Fibroblast of mammary gland (primary cell): ENCODE measurements at places on chromosomes 1 and 21.

DNA sequence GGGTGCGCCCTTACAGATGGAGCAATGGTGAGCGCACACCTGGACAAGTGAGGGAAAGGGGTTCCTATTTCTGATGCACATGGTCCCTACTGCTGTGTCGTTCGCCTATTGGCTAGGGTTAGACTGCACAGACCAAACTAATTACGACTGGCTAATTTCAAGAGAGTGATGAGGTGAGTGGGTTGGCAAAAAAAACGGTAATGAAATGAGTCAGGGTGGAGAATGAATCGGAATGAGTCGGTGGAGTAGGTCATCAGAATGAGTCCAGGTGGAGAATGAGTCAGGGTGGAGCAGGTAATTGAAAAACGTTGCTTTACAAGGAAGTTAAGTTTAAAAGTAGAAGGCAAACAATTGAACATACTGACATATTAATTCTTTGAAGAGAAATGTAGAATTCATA is 79.8 kb downstream of the WDR4 start:
- peak; percentile 6 for DNase-seq

DNA sequence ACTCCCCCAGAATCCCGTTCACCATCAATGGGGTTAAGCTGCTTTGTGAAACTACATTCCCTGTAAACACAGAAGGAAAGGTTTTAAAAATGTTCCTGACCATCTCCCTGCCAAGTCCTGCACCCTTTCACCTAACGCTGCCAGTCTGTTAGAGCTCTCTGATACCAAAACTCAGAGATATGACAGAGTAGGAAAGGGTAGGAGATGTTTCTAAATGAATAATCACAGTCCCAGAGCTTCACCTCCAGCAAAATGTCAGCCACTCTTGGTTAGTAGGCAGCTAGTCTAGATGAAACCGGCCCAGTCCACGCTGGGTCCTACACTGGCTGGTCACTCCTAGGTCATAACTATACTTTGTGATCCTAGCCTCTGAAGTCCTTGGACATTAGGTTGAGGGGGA is 26.7 kb downstream of the SLAMF6 start:
- no peak for DNase-seq

DNA sequence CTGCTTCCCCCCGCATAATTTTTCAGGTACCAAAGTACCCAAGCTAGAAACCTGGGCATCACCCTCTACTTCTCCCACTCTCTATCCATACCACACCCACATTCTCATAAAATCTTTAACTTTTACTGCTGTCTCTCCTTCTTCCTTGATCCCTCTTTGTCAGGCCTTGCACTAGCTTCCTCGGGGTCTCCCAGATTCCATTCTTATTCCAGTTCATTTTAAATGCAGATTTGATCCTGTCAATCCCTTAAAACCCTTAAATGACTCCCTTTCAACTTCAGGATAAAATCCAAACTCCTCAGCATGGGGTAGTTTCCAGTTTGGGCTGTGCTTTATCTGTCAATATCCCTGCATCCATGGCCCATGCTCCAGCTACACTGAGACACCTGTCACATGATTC is 343.5 kb downstream of the PBX1 start:
- DNase-seq = no peak

DNA sequence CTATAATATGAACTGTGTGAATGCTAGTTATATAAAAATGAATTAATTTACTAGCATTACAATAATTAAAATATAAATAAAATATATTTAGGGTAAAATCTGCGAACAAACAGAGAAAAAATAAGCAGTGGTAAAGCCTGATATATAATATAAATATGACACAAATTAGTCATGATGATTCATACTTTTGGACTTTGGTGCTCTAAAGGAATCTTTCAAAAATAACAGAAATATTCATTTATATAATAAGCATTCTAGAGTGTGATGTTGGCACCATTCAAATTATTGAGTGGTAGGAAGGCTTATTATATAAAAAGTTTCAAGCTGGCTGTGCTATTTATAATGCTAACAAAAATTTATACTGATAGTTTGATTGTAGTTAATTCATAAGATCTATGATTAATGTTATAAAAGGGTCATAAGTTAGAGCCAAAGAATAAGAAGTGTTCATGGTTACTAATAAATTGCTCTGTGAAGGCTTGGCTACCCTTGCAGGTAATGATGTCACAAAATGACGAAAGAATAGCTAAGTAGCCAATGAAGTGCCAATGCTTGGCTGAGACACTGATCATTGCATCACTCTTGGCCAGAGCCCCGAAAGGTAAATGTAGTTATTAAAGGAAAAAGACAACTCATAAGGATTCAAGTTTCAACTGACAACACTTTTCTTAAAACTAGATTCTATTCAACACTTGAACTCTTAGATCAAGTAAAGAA is 108.7 kb downstream of the USH2A start:
- DNase-seq = peak; percentile 12

DNA sequence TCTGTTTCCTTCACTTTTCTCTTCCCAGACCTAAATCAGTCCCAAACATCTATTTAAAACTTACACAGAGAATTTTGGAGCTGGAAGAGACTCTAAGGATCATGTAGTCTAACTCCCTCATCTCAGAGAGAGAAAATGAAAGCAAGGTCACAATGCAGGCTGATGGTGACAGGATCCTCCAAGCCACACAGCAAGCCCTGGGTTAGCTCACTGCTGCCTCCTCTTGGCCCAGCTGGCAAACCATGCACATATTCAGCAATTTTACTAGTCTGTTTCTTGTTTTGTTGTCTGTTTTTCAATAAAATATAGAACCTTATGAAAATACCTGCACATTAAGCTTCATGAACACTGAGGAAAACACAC is 27.7 kb upstream of the LY9 start:
- no peak for DNase-seq

- DNase-seq = no peak
Observed at GRCh38 chr21:45516071-45516670, 26.1 kb downstream of the SLC19A1 start.

GRCh38 chr1:25610822-25611630 is 5.6 kb upstream of the MAN1C1 start:
- peak; percentile 37 for DNase-seq

- DNase-seq = peak; percentile 85
Observed at GRCh38 chr1:84370831-84371394, 27.4 kb upstream of the DNASE2B start.

- no peak for DNase-seq
Observed at GRCh38 chr1:30273021-30273325, 450.4 kb downstream of the MATN1 start.

DNA sequence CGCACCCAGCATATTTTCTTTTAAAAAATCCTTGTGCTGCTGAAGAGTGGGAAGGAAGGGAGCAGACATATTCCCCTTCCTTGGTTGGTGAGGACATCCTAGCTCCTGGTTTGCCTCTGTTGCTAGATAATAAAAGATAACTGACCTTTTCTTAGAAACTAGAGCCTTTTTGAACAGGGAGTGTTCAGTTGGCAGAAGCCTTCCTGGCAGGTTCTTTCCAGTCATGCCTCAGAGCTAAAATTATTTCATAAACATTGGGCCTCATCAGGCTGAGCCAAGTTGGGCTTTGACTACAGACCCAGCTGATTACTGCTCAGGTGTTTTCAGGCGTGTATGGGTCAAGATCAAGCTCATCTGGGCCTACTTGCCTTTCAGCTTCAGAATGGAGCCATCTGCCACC is 22.7 kb upstream of the SH3BGRL3 start:
- DNase-seq = no peak

GRCh38 chr1:14111121-14111520 is 411.1 kb downstream of the PRDM2 start:
- no peak for DNase-seq

- DNase-seq = peak; percentile 72
Observed at GRCh38 chr1:205199090-205199930, 12.2 kb downstream of the DSTYK start.

DNA sequence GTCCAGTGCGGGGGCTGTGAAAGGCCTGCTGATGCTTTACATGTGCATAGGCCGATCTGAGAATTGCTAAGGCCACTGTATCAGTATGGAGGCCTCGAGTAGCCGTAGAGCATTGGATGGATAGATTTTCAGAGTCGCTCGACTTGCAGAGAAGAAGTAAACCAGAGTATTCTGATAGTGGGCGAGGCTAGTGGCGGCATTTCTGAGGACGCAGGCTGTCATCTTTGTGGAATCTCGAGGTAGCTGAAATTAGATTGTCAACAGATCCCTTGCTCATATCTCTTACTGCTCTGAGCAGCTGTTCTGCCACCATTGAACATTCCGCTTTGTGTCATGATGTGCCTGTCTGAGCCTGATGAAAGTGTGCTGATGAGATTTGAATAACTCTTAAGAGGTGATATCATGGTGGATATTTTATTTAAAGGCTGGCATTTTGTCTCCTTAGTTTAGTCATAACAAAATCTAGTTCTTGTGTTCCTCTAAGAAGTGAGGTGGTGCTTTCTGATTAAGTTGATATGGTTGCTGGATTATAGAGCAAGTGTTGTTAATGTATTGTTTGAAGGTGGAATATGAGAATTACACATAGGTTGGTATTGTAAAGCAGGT is 1.5 kb downstream of the KIF1B start:
- no peak for DNase-seq

GRCh38 chr1:153795934-153796785 is 21.0 kb downstream of the SLC27A3 start:
- DNase-seq = no peak

DNA sequence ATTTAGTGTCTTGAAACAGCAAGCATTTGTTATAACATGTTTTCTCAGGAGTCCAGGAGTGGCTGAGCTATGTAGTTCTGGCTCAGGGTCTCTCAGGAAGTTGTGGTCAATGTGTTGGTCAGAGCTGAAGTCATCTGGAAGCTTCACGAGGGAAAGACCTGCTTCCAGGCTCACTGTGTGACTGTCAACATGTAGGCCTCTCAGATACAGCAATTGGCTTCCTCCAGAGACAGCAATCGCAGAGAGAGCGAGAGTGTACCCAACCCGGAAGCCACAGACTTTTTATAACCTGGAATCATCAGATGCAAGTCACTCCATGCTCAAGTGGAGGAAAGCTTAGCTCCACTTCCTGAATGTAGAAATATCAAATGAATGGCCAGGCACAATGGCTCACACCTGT is 40.9 kb downstream of the TNFRSF9 start:
- DNase-seq = peak; percentile 57

DNA sequence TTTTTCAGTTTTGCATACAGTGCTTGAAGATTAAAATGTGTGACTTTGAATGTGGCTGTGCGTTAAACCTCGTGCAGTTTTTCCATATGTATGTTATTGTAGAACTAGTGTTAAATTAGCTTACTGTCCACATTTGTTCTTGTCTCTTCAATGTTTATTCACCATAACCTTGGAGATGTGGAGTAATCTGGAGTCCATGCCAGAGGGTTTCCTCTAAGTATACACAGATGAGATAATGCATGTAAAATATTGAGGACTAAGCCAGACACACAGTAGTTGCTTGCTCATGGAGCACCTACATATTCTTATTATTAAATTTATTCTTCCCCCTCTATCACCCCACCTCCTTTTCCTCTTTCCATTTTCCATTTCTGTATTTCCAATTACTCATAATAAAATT is 7.7 kb upstream of the GIPC2 start:
- DNase-seq = peak; percentile 65

- no peak for DNase-seq
Observed at GRCh38 chr1:70707214-70707613, 296.1 kb downstream of the CTH start.

GRCh38 chr1:38297246-38297645 is 250.7 kb upstream of the POU3F1 start:
- no peak for DNase-seq

DNA sequence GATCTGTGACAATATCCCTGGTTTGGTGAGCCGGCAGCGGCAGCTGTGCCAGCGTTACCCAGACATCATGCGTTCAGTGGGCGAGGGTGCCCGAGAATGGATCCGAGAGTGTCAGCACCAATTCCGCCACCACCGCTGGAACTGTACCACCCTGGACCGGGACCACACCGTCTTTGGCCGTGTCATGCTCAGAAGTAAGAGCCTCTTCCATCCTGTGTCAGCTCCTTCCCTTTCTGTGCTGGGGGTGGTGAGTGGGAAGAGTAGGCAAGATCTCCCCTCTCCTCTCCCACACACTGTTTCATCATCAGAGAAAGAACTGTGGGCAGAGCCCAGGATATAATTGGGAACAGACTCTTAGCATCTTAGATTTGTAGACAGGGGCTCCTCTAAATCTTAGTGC is 6.1 kb downstream of the WNT2B start:
- DNase-seq = peak; percentile 51

DNA sequence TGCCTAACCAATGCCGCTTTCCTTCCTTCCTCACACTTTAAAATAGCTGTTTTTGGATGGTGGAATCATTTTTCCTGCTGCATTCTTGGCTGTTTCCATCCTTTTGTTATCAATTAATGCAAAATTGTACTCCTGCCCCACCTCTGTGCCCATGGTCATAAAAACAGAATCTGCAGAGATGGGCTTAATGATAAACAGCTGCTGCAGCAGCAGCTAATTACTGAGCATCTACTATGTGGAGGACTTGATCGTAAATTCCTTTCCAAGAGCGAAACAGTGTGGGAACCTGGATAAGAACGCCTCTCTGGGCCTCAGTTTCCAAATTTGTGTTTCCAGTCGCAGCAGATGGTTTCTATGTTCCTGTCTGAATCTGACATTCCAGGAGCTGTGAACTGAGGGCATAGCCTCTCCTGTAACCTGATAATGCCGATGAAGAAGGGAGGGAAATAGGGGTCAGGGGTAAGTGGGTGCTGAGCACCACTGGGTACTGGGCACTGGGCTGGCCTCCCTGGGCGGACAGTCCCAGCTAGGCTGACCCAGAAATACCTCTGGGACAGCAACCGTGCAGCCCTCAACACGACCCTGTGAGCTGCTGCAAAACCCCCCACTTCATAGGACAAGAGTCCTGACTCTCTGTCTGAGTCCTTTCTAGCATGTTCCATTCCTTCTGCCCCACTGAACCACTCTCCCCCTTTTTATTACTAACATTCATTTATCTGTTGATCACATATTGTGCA is 121.7 kb downstream of the DMRTB1 start:
- DNase-seq = no peak

- no peak for DNase-seq
Observed at GRCh38 chr1:108041360-108042142, 76.6 kb upstream of the VAV3 start.

DNA sequence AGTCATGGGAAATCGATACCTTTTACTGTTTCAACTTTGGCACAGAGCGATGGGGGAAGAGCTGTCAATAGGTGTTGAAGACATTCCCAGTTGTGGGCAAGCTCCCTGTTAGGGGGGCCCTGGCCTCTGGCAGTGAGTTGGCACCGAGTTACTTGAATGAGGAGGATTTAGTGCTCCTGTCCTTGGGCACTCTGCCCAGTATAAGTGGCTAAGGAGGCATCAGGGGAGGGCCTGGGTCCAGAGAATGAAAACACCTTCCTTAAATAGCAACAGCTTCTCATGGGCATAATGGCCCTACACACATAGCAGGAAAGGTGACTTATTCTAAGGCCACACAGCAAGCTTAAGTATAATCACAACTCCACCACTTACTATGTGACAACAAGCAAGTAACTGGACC is 664.4 kb downstream of the PTPRU start:
- DNase-seq = no peak

- no peak for DNase-seq
Observed at GRCh38 chr1:242100921-242101320, 102.0 kb upstream of the MAP1LC3C start.

DNA sequence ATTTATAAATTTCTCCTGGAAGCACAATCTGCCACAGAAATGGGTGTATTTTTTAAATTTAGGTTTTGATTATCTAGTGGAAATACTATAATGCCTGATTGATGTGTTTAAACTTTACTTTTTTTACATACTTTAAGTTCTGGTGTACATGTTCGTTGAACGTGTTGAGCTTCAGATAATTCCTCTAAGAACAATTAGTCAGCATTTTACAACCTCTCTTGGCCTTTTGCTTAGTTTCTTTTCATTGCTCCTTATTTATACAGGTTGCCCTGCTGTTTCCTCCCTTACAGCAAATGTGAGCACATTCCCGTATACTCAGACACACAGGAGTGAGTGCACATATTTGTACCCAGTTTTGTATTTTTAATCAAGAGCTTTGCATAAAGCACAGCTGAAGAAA is 1038.9 kb downstream of the BRINP3 start:
- no peak for DNase-seq
